ENCODE measurements at places on chromosomes 1 and 21.

DNA sequence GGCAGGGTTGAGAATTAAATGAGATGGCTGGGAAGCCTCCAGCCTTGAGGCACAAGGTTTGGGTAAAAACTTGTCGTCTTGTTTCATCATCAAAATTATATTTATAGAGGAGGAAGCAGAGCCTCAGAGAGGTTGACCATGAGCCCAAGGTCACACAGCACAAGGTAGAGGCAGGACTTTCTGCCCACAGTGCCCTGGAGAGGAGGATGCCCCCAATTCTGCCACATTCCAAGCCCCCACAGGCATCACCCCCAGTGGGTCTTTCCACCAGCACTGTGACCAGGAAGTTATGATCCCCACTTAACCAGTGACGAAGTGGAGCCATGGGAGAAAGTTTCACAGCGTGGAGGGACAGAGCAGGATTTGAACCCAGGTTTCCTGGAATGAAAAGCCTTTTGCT is 400.0 kb downstream of the MATN1 start:
- DNase-seq, result no peak

DNA sequence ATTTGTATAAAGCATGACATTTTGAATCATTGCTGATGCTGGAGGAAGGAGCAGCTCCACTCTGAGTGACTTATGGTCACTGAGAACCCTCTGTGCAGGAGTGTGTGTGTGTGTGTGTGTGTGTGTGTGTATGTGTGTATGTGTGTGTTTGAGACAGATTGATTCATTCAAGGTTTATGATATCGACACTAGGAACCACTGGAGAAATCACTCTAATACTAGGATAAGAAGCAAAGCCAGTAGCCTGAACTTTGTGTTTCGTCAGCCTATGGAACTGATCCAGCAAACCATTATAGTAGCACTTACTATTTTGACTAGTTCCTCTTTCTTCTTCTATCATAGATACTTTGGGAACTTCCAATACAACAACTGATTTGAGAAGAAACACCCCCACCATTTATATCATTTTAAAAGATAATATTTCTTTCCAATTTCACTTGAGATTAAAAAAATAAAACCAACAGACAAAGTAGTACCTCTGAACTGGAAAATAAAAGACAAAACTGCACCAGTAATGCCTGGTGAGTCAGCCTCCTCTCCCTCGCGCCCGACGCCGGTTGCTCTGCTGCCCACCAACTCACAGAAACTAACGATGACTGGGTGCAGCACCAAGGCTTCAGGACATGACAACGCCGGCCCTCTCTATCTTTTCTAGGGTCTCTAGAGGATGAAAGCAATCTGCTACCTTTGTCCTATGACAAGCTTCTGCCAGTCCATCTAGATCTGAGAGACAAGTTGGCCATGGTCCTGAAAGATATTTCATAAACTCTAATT is 20.9 kb downstream of the SLAMF1 start:
- DNase-seq, result no peak

- no peak for DNase-seq
Measured at GRCh38 chr1:241213139-241213538, 143.9 kb downstream of the RGS7 start.

DNA sequence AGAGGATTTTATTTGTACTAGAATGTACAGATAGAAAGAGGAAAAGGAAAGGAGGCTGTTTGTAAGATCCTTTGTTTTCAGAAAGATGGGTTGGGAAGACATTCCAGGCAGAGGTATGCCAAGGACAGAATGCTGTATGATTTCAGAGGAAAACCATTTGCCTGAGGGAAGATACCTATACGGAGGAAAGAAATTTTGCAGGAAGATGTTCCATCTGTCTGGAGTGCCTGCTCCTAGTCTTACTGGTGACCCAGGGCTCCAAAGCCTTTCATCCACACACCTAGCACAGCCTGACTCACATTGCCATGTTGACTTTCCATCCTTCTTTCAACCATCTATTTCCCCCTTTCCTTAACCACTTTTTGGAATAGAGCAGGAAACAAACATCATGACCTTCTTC is 18.2 kb downstream of the SAMD13 start:
- DNase-seq, result no peak

GRCh38 chr1:93798291-93798690 is 80.7 kb downstream of the DNTTIP2 start:
- DNase-seq, result no peak

DNA sequence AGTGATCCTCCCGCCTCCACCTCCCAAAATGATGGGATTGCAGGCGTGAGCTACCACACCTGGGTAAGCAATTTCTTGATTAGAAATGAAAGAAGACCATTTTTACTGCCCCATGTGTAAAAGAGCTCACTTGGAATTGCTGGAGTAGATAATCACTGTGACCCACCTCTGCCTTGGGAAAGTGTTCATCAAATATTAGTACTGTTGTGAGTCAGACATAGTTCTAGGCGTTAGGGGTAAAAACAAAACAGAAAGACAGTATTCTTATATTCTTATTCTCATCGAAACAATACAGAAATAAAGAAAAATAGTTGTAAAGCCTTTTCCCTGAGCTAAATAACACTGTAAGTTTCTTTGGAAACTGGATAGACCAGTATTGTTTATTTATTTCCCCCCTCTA is 36.2 kb downstream of the CELF3 start:
- DNase-seq, result no peak

DNA sequence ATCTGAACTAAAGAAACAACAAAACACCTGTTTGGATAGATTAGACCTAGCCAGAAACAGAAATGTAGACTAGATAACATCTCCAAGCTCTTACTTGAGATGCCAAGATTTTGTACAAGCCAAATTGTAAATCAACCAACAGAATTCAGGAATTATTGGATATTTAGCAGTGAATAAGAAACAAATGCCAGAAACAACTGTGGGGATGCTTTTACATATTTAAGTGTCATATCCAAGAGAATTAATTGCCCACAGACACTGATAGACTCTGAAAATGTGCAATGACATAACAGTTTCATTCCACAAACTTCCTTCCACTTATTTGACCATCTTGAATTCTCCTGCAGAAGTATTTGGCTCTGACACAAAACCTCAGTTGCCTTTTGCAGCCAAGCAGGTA is 92.3 kb downstream of the SGIP1 start:
- no peak for DNase-seq

GRCh38 chr1:183164963-183165362 is 21.1 kb upstream of the LAMC2 start:
- no peak for DNase-seq

- no peak for DNase-seq
Measured at GRCh38 chr1:5909576-5910275, 82.5 kb downstream of the NPHP4 start.

DNA sequence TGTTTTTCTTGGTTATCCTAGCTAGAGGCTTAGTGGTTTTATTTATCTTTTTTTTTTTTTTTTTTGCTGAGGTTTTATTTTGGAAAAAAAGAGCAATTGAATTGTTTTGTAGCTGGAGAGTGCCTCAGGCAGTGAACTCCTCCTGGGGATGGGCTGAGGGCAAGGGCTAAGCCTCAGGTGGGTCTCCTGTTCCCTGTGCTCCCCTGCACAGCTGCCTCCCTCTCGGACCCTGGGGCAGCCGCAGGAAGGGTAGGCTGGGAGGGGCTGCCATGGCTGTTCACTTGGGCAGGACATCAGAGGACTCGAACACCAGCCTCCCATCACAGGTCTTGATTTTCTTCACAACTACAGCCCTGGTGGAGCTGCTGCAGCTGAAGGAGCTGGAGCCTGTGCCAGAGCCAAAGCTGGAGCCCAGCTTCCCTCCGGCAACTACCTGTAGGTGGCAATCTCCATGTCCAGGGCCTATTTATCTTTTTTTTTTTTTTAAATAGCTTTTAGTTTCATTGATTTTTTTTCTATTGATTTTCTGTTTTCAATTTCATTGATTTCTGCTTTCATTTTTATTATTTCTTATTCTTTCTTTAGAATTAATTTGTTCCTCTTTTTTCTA is 28.9 kb downstream of the LEPR start:
- no peak for DNase-seq

GRCh38 chr1:62784509-62785365 is 805 bp downstream of the ATG4C start:
- DNase-seq, result no peak

DNA sequence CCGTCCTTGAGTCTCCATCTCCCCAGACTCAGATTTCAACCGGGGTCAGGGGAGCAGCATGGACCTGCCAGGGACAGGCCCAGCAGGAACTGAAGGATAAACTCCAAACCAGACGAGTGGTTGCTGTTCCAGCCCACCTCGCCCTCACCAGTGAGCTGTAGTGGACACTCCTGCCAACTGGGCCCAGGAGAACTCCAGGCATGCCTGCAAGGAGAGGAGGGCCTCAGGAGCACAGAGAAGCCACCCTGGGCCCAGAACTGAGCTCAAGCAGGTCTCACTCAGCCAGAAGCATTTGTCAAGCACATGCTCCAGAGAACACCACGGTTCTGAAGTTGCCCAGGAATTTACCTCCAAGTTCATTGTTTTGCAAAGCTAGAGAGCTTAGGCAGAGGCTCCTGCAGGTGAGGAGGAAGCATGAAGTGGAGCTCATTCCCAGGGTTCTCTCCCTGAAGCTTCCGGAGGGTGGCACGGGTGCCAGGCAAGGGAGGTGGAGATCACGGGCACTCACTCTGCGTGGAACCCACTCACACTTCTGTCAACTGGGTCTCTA is 61.0 kb downstream of the MATN1 start:
- DNase-seq, result no peak

DNA sequence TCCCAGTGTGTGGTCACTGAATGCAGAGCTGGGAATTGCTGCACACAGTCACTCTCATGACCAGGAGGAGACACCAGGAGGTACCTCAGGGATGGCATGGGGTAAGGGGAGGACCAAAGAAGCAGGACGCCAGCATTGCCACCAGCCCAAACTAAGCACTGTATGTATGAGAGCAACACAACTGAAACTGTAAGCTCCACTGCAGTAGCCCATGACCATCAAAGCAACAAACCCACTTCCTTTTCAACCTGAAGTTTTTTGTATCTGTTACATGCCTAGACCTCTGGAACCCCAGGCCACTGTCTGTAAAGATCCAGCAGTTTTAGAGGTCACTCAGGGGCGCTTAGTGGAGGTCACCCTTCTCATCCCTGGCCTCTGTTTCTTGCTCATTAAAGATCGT is 164.3 kb downstream of the SETD4 start:
- DNase-seq, result no peak

GRCh38 chr1:64877151-64877550 is 89.2 kb downstream of the JAK1 start:
- DNase-seq, result no peak

Measured in COR-L47 (cell line).